ENCODE measurements at places on chromosomes 1 and 21.
A peak's percentile ranks its signal among the peaks of the same experiment; 100 is the strongest.

GRCh38 chr1:247287460-247287859 lies 31.6 kb downstream of the VN1R5 start:
- DNase-seq: peak; percentile 50

DNA sequence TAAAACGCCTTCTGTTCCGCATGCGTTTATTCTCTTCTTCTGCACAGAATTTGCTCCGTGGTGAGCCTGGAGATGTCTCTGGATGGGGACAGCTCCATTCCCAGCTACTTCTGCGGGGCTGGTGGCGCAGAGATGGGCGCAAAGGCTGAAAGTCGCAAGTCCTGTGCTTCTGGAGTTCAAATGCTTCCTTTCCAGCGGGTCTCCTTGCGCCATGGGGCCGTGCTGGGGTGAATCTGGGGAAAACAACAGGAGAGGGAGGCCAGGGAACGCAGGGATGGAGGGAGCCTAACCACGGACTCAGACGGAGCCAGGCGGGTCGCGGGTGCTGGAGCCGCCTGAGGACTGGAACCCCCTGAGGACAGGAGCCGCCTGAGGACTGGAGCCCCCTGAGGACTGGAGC lies 2.9 kb upstream of the OR2T12 start:
- DNase-seq: no peak

DNA sequence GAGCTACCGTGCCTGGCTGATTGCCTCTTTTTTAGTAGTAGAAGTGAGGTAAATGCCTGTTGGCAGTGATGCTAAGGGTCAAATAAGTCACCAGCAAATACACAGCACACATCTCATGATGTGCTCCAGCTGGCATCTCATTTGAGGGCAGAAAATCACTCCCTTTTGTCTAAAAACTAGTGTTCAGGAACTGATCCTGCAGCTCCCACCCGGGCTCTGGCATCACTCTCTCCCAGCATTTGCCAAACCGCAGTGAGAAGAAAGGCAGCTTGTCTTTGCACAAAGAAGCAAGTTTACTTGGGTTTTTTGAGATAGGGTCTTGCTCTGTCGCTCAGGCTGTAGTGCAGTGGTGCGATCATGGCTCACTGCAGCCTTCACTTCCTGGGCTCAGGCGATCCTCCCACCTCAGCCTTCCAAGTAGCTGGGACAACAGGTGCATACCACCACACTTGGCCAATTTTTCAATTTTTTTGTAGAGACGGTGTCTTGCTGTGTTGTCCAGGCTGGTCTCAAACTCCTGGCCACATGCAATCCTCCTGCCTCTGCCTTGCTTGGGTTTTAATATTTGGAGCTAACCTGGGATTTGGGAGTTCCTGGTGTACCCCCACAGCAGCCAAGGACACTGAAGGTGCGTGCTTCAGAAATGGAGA lies 4.1 kb downstream of the RBP7 start:
- no peak for DNase-seq

GRCh38 chr1:29540801-29541357 lies 304.6 kb downstream of the PTPRU start:
- DNase-seq: peak; percentile 19

GRCh38 chr1:182786223-182786994 lies 3.2 kb upstream of the NPL start:
- DNase-seq: peak; percentile 67

DNA sequence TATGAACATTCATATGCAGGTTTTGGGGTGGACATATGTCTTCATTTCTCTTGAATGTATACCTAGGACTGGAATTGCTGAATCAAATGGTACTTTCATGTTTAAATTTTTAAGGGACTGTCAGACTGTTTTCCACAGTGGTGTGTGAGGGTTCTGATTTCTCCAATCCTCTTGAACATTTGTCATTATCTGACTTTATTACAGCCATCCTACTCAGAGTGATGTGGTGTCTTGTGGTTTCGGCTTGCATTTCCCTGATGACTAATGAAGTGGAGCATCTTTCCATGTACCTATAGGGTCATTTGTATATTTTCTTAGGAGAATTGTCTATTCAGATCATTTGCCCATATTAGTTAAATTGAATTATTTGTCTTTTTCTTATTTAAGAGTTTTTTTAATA lies 35.4 kb upstream of the ZNF281 start:
- no peak for DNase-seq

DNA sequence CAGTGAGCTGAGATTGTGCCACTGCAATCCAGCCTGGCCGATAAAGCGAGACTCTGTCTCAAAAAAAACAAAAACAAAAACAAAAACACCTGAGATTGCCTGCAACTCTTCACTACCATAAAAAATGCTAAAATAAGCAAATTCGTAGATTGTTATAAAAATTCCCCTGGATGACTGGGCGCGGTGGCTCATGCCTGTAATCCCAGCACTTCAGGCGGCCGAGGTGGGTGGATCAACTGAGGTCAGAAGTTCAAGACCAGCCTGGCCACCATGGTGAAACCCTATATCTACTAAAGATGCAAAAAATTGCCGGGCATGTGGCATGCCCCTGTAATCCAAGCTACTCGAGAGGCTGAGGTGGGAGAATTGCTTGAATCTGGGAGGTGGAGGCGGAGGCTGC lies 10.7 kb downstream of the MED18 start:
- no peak for DNase-seq

DNA sequence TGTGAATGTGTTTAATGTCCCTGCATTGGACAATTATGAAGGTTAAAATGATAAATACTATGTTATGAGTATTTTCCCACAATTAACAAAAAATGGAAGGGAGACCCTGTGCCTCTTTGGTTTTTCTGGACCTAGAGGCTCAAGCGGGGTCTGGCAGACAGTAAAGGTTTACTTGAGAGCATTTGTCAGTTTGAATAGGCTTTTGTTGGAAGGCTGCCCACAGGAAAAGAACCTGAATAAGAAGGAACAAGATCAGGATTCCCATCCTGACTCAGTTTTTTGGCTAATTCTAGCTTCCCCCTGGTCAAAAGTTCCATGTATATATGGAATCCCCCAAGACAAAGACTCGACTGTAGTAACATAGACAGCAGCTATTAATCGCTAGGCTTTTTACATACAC lies 150.9 kb upstream of the JUN start:
- no peak for DNase-seq

DNA sequence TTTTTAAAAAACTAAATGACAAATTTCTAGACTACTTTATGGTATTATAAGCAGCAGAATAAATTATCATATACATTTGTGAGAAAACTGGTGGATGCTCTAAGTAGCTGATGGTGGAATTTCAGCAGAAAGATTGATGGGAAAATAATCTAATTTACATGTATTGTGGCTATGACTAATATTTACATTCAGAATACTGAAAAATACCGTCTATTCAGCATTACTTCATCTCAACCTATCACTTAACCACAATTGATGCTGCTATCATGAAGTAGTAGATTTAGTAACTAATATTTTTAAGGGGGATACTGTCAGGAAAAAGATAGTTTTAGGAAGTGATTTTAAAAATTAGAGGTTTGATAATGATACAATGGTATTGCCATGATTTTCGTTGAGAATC lies 137.9 kb downstream of the IFI44 start:
- DNase-seq: no peak

GRCh38 chr1:59574085-59574484 lies 240.7 kb upstream of the HOOK1 start:
- no peak for DNase-seq

DNA sequence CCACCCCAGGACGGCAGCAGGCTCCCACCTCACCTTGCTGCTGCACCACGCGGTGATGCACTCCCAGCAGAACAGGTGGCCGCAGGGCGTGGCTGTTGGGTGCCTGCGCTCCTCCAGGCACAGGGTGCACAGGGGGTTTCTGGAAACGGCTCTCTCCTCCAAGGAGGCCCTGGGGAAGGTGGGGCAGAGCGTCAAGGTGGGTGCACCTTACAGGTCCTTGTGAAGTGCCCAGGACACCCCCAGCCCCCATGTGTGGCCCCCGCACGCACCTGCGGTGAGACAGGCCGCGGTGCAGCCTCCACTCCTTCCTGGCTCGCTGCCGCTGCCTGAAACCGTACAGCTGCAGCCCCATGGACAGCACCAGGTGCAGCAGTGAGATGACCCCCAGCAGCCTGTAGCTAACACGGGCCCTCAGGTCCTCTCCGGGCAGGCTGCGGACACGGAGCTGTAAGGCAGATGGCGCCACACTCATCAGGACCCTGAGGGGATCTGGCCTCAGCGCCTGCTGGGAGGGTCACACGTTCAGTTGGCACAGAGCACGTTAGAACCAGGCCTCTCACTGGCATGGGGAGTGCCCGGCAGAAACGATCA lies 5.8 kb downstream of the PEX10 start:
- no peak for DNase-seq

- no peak for DNase-seq
Observed at GRCh38 chr1:11176081-11176706, 13.0 kb upstream of the ANGPTL7 start.

GRCh38 chr1:216186141-216186540 lies 237.1 kb downstream of the USH2A start:
- no peak for DNase-seq

GRCh38 chr1:73029571-73029970 lies 747.2 kb upstream of the NEGR1 start:
- DNase-seq: no peak

GRCh38 chr1:218991089-218991488 lies 182.6 kb upstream of the LYPLAL1 start:
- DNase-seq: no peak

DNA sequence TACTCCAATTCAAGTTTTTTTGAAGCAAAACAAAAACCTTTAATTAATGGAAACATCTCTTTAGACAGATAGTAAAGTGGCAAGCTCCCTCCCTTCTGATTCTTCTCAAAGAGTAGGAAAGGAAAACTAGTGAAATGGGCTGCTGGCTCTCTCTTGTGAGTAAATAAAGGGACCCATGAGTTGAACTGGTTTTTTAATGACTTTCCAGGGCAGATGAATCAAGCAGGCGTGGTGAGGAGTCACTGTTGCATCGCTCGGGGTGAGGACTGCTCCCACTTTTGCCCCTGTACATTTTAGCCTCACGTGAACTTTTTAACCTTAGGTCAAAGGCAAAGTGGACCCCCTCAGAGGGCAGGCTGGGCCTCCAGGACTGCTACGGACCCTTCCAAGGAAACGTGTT lies 64.8 kb downstream of the ABCA4 start:
- no peak for DNase-seq

GRCh38 chr1:182720463-182720862 lies 36.1 kb upstream of the RGS8 start:
- no peak for DNase-seq

Data from K562 (cell line).